ENCODE measurements at places on chromosomes 7 and 10. TPM values are rescaled to one million over a fixed set of nuclear protein-coding genes. Genes with fewer than 3 reads are reported as not detected.

SLC25A40 gene
- 21.5 TPM for total RNA-seq

HTR5A gene
- total RNA-seq: not detected

COPS6 gene
- 78.4 TPM for total RNA-seq

EEPD1 gene
- total RNA-seq: 10.4 TPM

SLC18A3 gene
- total RNA-seq: not detected

ZNF804B gene
- not detected for total RNA-seq

NME8 gene
- total RNA-seq: 0.29 TPM
